ENCODE measurements at places on chromosomes 16 and 17.

GRCh38 chr17:70169709-70170597 is 621 bp downstream of the KCNJ2 start:
- ATAC-seq: no peak

DNA sequence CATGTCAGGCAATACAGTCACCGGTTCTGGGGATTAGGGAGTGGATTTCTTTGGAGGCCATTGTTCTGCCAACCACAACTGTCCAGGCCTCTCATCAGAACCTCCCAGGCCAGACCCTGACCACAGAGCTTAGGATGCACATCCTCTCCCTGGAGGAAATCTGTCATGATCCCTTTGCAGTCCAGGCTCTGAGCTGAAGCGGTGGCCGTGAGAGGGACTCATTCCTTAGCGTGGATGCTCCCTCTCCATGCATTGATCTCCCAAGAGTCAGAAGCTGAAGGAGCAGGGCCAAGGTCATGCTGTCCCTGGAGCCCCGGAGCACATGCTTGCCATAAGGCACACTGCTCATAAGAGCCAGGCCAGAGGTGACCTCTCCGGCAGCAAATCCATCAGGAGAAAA is 181.4 kb downstream of the COPRS start:
- no peak for ATAC-seq

- ATAC-seq: no peak
These were observed 27.1 kb downstream of the HNF1B start for GRCh38 chr17:37717627-37718323.

GRCh38 chr17:8856869-8857575 is 10.5 kb downstream of the PIK3R6 start:
- no peak for ATAC-seq

GRCh38 chr17:82713071-82713723 is 3.3 kb upstream of the FN3KRP start:
- ATAC-seq: no peak

Measured in activated CD4-positive, CD25-positive, alpha-beta regulatory T cell treated with anti-CD3 and anti-CD28 coated beads, Interleukin-2, amount 50 U/mL, for 24 hours (primary cell).